ENCODE measurements at places on chromosomes 2 and 18.

GRCh38 chr2:9508931-9509330 is 34.6 kb downstream of the IAH1 start:
- no peak for DNase-seq

DNA sequence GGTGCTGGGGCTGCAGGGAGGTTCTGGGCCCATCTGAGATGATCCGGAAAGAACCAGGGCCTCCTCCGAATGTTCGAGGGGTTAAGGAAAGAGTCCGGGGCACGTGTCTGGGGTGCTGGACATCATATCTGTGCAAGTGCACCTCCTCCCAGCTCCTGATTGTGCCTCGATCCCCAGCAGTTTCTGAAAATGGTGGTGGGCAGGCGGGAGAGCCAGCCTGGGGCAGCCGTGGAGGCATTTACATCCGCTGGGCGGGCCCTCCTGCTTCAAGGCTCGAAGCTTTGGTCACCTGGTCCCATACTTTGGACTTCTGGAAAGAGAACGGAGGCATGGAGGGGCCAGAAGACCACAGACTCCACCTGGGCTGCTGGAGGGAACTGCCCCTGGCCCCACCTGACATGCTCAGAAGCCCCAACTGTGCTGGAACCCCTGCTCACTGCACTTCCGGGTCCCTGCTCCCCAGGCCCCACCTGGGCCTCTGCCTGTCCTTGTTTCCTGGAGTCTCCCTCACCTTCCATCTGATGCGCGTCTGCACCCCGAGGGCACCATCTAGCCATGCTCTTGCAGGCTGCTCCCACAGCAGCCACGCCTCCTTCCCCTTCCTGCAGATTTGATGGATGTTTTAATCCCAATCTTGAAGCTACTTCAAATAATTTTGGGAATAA is 119.2 kb upstream of the HDAC4 start:
- no peak for DNase-seq

DNA sequence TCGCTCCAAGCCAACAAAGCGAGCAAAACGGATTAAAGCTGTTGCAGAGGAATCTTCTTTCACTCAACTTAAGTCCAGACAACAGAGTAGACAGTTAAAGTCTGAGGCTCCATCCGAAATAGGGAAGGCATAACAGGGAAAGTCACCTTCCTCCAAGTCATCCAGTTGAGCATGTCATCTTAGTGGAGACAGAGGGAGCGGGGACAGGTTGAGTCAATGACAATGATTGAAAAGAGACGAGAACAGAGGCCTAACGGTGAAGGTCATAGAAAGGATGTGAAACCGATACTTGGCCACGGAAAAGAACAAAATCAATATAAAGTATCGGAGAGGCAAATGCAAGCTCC is 455 bp downstream of the C18orf32 start:
- DNase-seq, result no peak

DNA sequence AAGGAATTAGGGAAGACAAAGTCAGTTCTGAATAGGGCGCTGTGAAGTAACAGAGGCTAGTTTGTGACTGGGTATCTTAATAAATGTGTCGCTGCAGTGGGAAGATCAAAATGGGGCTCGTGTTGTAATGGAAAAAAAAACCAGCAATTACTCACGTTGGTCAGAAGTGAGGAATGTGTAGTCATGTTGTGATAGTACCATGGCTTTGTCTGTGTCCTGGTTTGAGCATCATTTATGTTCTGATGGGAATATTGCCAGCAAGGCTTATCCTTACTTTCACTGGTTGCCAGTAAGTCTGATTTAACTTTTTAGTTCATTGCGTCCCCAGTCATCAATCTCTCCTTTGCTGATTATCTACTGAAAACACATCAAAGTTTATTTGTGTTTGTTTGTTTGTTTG is 467.6 kb downstream of the NYAP2 start:
- DNase-seq, result no peak

DNA sequence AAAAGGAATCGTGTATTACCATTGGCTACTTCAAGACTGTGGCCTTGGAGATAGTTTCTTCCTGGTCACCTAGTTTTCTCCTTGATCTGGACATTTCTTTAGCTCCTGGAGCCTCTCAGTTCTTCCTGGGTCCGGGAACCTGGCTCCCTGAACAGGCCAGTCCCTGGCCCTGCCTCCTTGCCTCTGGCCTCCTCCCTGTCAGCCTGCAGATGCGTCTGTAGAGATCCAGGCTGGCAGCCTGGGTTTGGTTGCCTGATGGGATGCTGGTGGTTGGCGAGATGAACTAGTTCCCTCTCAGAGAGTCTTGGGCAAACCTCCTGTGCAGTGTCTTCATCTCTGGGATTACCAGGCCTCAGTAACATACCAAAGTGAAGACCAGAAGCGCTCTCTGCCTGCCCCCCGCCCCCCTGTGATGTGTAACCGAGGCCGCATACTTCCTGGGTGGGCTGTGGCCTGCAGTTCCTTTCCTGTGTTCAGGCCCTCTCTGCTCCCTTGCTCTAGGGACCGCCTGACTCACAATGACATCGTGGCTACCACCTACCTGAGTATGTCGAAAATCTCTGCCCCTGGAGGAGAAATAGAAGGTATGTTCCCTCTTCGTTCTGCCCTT is 85.4 kb downstream of the DYSF start:
- DNase-seq, result no peak

- no peak for DNase-seq
These were observed 320.1 kb downstream of the SLC4A3 start for GRCh38 chr2:219947575-219947974.

- DNase-seq, result peak; percentile 64
These were observed 85.3 kb downstream of the CDC42EP3 start for GRCh38 chr2:37585982-37586621.

- no peak for DNase-seq
These were observed 67.2 kb downstream of the UGGT1 start for GRCh38 chr2:128158176-128158575.

DNA sequence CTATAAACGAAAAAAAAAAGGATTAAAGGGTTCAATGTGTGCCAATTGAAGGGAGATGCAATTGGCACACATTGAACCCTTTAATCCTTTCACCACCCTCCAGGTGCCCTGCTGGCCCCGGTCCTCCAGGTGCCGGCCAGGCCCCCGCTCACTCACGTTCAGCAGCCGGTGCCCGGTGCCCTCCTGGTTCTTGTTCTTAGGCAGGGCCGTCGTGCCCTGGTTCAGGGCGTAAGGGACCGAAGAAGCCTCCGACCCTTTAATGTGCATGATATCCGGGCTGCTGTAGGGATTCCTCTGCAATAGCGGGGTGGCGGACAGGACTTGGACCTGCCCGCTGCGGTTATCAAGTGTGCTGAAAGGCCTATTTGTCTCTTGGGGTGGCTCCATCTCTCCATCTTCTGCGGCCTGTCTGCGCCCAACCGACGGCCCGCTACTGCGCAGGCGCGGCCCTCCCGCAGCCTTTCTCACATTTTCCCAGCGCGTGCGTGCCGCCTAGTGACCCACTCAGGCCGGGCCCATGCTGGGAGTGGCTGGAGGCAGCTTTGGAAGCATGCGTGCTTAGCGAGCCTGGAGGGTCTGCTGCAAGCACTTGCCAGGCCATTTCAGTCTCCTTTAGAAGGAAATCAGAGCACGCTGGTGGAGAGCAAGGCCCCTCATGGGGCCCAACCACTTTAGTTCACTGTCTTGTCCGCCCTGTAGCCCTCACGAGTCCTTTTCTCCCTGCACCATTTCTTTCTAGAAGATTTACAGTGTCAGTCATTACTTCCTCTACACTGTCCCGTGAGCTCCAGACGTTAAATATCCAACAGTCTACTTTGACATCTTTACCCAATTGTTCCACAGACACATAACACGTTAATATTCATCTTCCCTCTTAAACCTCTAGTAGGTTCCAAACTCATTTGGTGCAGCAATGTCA is 24.3 kb downstream of the TMEM237 start:
- no peak for DNase-seq

DNA sequence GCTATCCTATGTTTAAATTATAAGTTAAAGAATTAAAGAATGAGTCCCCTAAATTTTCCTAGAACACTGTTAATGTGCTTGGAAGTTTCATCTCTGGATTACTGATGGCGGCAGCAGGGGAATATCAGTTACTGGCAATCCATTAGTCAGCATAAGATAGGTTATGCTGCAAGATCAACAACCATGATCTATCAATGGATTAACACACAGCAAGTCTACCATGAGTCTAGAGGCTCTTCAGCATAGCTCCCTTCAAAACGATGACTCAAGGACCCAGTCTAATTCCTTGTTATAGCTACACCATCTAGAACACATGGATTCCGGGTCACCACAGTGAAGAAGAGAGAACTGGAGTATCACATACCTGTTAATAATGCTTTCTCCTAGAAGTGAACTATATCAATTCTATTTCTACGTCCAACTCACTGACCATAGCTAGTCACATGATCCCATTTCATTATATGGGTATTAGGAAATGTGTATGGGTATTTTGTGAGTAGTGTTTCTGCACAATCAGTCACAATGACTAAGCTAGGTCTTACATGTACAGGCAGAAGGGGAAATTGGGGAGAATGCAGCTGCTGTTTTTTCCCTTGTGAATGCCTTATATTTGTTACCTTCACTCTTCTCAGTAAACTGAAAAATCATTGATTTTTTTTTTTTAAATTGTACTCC is 108.3 kb upstream of the MAPRE2 start:
- no peak for DNase-seq

DNA sequence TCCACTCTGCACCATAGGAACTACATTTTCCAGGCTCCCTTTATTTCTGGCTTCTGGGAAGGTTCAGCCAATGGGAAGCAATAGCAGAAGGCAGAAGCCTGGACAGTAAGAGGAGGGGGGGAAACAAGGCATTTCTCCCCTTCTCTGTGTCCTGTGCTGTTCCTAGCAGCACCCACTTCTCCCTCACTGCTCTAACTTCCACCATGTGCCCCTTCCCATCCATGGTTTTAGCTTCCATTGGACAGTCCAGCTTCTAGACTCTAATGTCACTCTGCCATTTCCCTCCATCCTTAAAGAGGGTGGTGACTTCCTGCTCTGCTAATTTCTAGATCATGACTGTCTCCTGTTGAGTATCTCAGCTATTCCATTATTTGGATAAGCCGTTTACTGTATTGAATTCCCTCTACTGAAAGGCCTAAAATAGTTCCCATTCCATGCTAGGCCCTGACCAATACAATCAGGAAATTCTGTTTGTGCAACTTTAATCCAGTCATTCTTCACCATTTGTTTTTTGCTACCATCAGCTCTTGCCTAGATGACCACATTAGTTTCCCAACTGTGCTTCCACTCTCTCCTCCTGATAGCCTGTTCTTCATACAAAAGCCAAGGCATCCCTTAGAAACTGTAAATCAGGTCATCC is 20.8 kb upstream of the LYPD1 start:
- DNase-seq, result no peak

DNA sequence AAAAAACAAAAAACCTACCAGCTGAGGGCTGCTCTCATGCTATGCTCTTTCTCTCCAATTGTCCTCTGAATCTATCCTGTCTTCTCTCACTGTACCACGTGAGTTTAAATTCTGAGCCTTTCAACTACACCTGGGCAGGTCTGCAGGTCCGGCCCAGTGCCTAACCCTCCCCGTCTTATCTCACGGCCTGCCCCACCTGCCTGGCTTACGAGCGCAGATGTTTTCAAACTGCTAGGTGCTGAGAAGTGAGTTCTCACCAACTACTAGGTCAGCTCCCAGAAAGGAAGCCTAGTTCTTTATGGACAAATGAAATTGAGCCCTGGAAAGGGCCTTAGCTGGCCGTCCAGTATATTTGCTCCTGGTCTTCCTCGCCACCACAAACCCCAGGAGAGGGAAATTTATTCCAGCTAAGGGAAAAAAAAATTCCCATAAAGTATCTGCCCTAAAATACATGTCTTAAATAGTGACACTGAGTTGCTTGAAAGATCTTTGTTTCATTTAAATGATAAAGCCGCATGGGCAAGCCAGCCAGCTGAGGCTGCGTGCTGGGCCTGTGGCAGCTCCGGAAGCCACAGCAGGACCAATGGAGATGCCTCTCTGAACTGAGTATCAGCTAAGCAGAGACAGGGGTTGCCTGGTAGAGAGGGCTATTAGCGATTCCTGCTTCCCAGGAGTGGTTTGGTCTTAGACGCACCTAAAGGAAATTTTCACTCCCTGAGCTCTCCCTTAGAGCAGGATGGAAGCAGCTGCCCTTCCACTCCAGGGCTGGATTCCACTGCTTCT is 92.5 kb upstream of the NCK2 start:
- DNase-seq, result no peak

- DNase-seq, result no peak
These were observed 55.3 kb upstream of the ID2 start for GRCh38 chr2:8626572-8626971.

GRCh38 chr2:65782996-65783650 is 350.7 kb upstream of the SPRED2 start:
- no peak for DNase-seq

- DNase-seq, result no peak
These were observed 1313.9 kb upstream of the SLC39A10 start for GRCh38 chr2:194343167-194343566.

- DNase-seq, result no peak
These were observed 40.7 kb downstream of the RALB start for GRCh38 chr2:120293096-120294007.

DNA sequence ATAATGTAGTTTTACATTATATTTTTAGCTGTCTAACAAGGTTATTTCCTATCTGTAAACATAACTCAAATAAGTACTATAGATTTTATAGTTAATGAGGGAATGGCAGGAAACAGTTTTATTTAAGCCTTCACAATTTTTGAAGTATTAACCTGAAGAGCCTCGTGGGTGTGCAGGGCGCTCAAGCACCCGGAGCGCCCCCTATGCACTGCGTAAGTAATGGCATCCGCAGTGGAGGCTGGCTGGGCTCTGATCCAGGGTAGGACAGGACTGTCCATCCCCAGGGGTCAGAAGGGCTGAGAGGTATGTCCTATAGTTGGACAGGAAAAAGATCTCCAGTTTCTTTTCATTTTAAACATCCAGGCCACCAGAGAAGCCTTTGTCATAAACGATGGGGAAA is 8.2 kb upstream of the GBX2 start:
- DNase-seq, result no peak

DNA sequence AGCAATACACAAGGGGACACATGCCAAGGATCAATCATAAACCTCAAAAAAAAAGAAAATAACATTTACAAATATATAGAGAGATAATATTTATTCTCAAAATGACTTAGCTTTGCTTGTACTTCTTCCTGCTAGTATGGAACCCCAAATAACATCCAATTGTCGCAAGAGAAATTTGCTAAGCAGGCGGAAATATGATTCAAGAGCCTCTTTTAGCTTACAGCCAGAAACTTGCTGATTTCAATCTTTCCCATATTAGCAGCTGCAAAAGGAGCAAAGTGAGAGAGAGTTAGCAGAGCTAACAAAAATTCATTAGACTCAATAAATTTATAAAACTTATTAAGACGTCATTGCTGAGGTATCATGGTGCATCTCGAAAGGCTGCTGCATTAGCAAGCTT is 294.9 kb downstream of the FSIP2 start:
- DNase-seq, result no peak

GRCh38 chr2:36783246-36783645 is 86.7 kb downstream of the VIT start:
- no peak for DNase-seq
